ENCODE measurements at places on chromosomes 11 and 22.
A peak's percentile ranks its signal among the peaks of the same experiment; 100 is the strongest.

DNA sequence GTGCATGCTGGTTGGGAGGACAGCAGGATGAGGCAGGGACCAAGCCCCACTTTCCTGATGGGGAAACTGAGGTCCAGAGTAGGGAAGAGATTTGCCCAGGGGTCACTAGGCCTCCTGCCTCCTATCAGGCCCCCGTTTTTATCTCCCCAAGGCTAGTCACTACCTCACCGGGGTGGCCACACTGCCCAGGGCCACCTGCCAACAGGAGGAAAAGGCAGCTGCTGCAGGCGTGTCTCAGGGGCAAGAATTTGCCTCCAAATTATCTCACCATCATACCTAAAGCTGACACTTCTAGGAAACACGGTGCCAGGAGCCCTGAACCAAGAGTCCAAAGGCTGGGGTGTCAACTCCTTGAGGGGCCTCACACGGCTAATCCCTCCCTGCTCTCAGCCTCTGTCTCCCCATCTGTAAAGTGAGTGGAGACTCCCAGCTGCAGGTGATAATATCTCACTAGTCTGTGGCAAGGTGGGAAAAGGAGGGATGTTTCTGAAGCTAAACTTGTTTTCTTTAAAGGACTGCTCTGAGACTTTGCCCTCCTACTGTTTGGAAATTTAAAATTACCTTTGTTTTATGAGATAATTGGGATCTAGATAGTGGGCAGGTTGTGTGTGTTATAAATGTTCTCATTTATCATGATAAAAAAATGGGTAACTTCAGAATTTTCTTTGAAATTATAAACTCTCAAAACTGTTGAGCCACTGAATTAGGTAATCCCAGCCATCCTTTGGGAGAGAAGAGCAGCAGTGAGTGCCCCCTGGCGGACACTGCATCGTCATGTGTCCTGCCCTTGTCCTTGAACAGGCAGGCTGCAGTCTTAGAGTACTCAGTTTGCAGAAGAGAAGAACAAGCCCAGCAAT, 60.0 kb downstream of the MYO7A start:
- DNase-seq = peak; percentile 81

- no peak for DNase-seq
Measured at GRCh38 chr11:28209906-28210305, 101.7 kb downstream of the METTL15 start.

DNA sequence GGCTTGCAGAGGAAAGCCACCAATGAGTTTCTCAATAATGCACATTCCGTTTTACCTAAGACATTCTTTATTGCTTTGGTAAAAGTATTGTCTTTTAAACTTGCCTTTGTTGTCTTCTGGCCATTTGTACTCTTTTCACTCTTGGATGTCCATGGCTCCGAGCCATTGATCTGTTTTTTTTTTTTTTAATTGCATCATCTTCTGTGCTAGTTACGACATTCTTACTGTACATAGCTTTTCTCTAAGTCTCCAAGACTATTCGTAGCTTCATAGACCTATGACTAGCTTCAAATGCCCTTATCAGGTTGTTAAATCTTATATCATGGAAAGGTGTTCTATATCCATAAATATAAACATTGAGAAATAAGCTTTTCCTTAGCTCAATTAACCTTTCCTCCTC, 1522.6 kb downstream of the FAM181B start:
- no peak for DNase-seq

DNA sequence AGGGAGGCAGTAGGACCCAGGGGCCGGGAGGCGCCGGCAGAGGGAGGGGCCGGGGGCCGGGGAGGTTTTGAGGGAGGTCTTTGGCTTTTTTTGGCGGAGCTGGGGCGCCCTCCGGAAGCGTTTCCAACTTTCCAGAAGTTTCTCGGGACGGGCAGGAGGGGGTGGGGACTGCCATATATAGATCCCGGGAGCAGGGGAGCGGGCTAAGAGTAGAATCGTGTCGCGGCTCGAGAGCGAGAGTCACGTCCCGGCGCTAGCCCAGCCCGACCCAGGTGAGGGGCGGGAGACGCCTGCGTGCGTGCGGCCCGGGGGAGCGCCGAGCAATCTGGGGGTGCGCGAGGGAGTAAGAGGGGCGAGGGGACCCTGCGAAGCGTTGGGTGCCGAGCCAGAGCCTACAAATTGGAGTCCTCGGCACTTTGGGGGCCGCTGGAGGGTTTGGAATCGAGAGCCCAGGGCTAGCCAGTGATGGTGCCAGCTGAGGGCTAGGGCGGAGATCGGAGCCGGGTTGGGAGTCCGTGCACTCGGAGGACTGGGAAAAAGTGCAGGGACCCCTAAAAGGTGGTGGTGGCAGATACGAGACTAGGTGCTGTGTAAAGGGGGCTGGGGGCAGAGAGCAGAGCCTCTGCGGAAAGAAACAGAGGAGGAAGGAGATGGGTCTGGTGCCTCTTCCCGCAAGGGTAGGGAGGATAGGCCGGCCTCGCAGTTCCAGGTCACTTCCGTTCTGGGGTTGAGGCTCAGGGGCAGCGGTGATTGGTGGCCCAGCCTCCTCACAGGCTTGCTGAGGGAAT, at the start of gene SERPINH1:
SERPINH1 (plus strand) TSS at position 206 of the 788 bp plus-strand sequence. CDS start 4,097 bp downstream, outside the sequence.
- DNase-seq = peak; percentile 82

GRCh38 chr11:128568166-128568778, 19.1 kb downstream of the ETS1 start:
- DNase-seq = peak; percentile 42

DNA sequence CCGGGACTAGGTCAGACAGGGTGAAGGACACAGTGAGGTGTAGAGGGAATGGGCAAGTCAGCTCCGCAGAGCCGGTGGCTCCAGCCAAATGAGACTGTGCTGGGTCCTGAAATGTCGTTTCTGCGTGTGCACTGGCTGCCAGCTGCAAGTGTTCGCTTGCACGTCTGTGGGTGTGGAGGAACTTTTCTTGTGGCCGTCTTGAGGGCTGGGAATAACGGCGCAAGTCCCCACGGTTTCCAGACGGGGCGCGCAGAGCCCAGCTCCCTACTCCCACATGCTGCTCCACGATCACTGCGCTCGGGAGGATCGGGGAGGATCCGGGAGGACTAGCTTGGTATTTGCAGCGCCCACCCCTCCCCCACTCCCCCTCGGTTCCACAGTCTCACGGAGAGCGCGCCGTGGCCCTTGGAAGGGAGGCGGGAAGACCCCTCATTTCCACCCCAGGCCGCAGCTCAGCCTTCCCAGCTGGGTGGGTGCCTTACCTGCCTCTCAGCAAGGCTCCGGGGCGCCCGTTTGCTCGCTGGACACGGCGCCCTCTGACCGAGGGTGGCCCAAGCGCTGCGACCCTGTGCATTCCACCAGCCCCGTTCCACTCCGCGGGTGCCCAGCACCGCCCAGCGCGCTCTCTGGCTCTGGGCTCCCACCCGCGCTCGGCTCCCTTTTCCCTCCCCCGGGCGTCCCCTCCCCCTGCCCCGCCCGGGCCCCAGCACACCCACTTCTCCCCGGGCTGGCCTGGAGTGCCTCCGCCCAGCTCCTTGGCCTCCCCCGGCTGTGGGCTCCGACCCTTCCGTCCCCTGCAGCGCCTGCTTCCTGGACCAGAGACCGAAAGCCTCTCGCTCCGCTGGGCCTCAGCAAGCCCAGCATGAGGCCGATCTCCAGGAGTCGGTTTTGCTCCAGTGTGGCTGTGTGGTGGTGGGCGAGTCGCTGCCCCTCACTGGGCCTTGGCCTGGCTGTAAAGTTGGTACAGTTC, at the start of gene KCNE3:
KCNE3 (minus strand) TSS at position 634 of the 970 bp plus-strand sequence. CDS start 9,986 bp downstream, outside the sequence.
- DNase-seq = no peak

DNA sequence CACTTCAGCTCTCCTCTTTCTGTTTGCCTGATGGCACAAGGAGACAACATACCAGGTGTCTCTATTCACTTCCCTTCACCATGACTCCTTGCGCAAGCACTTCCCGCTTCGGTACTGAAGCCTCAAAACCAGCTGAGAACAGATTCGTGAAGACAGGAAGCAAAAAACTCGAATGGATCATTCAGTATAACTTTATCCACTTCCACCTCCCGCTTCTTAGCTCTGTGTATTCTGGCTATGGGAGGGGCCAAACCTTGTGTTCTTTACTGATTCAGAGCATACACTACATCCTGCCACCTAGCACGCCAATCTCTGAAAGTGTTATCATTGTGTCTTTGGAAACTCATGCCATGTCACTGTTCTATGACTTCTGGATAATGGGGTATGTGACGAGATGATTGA, 62.2 kb upstream of the ADA2 start:
- DNase-seq = no peak

DNA sequence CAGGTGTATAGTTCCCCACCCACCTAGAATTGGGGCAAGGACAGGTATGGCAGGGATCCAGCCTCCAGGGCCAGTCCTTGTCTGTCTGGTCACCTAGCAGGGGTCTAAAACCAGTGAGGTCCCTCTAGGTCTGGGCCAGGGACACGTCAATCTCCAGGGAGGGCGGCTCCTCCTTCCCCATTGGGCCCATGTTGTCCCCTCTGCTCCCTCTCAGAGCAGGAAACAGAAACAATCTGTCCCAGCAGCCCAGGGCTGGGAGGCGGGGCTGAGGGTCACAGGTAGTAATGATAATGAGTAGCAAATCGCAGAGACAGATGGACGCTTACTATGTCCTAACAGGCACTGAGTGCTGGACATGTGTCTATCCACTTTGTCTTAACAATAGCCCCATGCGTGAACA, 22.8 kb upstream of the SYT7 start:
- DNase-seq = no peak

DNA sequence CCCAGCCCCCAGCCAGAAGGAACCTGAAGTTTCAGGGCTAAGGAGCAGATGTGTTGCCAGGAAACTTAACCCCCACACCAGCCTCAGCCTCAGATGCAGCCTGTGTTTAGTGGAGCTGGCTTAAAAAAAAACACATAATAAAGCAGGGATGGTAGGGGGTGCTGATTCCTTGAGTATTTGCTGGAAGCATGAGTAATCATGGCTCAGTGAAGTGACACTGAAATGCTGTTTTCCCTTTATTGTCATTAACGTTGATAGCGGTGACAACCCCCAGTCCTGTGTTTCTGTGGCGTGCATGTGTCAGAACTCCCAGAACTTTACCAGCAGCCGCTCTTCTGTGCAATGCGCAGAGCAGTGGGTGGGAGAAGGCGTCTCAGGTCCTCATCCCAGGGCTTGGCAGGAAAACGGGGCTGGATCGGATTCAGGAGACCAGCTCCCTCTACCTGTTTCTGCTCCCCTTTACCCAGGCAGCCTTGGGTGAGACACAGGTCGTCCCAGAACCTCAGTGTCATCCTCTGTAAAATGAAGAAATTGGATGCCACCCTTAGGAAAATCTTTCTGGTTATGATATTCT, 1282.1 kb downstream of the TBC1D22A start:
- no peak for DNase-seq

DNA sequence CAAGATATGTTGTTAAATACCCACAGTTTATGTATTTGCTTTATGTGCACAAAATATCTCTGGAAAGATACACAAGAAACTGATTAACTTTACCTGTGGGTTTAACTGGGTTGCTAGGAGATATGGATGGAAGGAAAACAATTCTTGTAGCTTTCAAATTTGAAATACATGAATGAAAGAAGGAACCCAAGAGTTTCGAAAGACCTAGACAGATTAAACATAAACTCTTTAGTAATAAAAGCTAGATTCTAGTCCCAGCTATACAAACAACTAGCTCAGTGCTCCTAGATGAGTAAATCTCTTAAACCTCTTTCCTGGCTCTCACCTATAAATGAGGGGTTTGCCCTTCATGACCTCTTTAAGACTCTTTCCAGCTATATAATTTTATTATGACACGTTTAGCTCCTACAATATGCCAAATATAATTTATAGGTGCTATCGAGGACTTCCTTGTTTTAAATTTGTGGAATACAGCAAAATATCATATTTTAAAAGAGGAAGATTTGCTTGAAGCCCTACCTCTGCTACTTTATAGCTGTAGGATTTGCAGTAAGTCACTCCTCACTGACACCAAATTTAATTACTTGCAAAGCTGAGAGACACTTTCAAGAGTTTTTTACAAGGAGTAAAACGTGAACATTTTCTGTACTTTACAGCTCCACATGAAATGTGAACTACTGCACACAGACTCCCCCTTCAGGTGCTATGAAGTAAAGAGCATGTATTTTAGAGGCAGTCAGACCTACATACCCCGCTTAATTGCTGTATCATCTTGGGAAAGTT, 50.7 kb downstream of the RRAS2 start:
- peak; percentile 59 for DNase-seq

GRCh38 chr22:25970999-25971811, 198.1 kb upstream of the SEZ6L start:
- no peak for DNase-seq

DNA sequence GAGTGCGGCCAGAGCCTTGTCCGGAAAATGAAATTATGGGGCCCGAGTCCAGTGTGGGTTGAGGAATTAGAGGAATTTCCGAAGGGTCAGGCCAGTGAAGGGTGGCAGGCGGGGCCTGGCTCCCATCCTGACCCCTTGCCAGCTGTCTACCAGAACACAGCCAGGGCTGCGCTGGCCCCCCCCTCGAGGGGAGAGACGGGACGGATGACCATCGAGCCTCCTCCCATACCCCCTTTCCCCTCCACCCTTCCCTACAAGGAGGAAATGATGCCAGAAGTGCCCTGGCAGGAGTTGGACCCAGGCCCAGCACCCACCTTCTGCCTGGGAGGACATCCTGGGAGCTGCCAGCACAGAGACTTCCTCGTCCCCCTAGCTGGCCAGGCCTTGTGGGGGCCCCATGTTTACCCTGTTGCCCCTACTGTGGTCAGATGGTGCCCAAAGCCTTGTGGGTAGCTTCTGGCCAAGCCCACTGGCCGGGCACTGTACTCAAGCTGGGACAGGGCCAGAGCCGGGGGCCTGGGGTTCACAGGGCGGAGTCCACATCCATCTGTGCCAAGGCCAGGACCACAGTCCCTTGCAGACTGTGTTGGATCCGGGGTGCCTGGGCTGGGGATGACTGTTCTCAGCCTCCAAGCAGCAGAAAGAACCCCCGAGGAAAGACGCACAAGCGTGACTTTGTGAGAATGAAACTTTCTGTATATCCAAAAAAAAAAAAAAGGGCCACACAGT, 20.8 kb downstream of the ARVCF start:
- DNase-seq = no peak

- DNase-seq = no peak
Measured at GRCh38 chr11:57156928-57157327, 24.8 kb upstream of the LRRC55 start.

GRCh38 chr11:72971192-72971967, 157.2 kb downstream of the ATG16L2 start:
- DNase-seq = no peak

DNA sequence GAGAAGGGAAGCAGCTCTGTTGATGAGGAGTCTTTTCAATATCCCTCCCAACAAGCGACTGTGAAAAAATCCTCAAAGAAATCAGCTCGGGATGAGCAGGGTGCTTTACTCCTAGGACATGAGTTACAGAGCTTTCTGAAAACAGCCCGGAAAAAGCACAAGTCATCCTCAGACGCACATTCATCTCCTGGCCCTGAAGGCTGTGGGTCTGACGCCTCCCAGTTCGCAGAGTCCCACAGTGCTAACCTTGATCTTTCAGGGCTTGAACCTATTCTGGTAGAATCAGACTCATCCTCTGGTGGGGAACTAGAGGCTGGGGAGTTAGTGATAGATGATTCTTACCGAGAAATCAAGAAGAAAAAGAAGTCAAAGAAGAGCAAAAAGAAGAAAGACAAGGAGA, 7.7 kb downstream of the HMGXB4 start:
- no peak for DNase-seq

DNA sequence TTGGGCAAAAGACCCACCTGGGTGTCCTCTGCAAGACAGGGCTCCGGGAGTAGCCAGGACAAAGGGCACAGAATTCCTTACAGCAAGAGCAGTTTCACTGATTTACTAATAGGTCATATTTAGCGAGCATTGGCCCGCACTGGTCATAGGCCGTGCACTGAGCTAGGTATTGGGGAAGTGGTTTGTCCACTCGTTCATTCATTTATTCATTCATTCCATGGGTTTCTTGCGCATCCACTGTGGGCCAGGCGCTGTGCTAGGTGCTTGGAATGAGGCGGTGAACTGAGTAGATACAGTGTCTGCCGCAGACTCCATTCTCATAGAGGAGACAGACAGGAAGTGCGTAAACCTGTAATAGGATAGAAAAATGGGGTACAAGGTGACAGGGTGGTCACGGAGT, 13.2 kb upstream of the LINC01488 start:
- no peak for DNase-seq

Data from epithelial cell of esophagus (primary cell).